ENCODE measurements at places on chromosomes 7 and 10.
A peak's percentile ranks its signal among the peaks of the same experiment; 100 is the strongest.

DNA sequence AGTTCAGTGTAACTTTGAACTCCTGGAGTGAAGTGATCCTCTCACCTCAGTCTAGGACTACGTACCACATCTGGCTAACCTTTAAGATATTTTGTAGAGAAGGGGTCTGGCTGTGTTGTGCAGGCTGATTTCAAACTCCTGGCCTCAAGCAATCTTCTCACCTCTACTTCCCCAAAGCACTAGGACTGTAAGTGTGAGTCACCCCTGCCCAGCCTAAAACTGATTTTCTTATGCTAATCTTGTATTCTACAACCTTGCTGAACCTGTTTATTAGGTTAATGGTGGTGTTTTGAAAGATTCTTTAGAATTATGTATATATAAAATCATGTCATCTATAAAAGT, 58.0 kb downstream of the LCOR start:
- peaks cover 57% of the 10 kb centered on the region for H3K36me3 ChIP-seq
- no peak overlapping the region for H3K4me3 ChIP-seq
- no peak for DNase-seq
- no peaks in the 10 kb centered on the region for H3K27me3 ChIP-seq

- H3K27ac ChIP-seq: peak overlapping the region; percentile 3
- H3K36me3 ChIP-seq: no peaks in the 10 kb centered on the region
- no peaks in the 10 kb centered on the region for H3K27me3 ChIP-seq
- DNase-seq: no peak
- H3K4me3 ChIP-seq: no peak overlapping the region
- peaks cover 34% of the 10 kb centered on the region for H3K4me1 ChIP-seq
Measured at GRCh38 chr7:7764520-7765396, 46.4 kb upstream of the RPA3 start.

GRCh38 chr7:112189691-112190090, 16.5 kb downstream of the DOCK4 start:
- H3K27ac ChIP-seq: no peak overlapping the region
- no peak overlapping the region for H3K4me3 ChIP-seq
- no peaks in the 10 kb centered on the region for H3K4me1 ChIP-seq
- H3K27me3 ChIP-seq: peaks cover 16% of the 10 kb centered on the region
- DNase-seq: no peak

DNA sequence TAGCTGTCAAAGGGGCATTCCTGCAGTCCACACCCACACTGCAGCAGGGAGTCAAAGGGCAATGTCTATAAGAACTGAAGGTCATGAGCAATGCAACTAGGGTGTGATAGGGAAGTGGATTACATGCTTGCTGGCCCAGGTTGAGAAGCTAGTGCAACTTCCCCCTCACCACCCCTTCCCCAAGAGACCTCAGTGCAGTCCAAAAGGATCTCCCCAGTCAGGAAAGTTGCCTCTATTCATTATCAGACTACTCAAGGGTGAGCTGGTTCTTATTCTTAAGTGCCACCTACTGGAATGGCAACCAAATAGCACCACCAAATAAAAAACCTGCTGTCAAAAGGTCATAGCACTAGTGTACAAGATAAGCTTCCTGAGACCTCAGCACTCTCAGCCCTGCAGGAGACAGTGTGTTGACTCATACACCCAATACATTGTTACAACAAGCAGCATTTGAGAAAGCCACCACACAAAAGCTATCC, 28.2 kb downstream of the MTERF1 start:
- H3K27me3 ChIP-seq: no peaks in the 10 kb centered on the region
- no peak overlapping the region for H3K27ac ChIP-seq
- H3K4me1 ChIP-seq: no peaks in the 10 kb centered on the region
- peaks cover 22% of the 10 kb centered on the region for H3K36me3 ChIP-seq
- no peak for DNase-seq
- H3K4me3 ChIP-seq: no peak overlapping the region

- H3K27ac ChIP-seq: peak overlapping the region; percentile 74
- peak overlapping the region; percentile 91 for H3K4me3 ChIP-seq
- peaks cover 45% of the 10 kb centered on the region for H3K27me3 ChIP-seq
Measured at GRCh38 chr7:28408960-28409715, 3.2 kb upstream of the CREB5 start.

DNA sequence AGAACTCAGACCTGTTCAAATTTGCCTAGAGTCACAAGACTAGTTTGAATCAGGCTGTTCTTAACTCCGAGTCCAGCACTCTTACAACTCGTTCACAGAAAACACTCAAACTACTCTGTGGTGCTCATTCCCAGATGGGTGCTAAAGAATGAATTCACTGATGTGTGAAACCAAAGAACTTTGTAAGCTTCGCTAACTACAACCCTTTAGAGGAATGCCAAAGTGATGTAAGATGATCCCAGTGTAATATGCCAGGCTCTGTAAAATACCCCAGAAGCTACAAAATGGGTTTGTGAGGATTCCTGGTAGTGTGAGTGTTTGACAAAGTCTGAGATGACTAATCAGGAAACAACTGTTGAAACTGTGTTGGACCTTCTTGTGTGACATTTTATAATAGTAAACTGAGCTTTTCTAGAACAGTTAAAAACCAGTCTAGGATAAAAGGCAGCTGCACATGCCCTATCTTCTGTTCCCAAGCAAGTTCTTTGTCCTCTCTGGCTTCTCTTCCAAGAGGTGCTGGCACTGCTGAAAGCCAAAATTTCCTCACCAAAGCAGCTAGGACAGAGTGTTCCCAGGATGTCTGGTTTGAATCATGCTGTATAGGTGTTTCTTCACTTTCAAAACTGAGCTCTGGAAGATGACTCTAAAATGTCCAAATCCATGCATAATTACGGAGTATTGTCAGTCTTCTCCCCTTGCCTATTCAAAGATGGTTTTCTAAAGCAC, 527.6 kb downstream of the SORCS1 start:
- DNase-seq: no peak
- H3K4me3 ChIP-seq: no peak overlapping the region
- H3K4me1 ChIP-seq: no peaks in the 10 kb centered on the region

- no peaks in the 10 kb centered on the region for H3K4me1 ChIP-seq
- no peaks in the 10 kb centered on the region for H3K27me3 ChIP-seq
- DNase-seq: no peak
- no peak overlapping the region for H3K4me3 ChIP-seq
- H3K36me3 ChIP-seq: no peaks in the 10 kb centered on the region
- H3K27ac ChIP-seq: no peak overlapping the region
Measured at GRCh38 chr7:19575909-19576557, 132.8 kb downstream of the POLR1F start.

DNA sequence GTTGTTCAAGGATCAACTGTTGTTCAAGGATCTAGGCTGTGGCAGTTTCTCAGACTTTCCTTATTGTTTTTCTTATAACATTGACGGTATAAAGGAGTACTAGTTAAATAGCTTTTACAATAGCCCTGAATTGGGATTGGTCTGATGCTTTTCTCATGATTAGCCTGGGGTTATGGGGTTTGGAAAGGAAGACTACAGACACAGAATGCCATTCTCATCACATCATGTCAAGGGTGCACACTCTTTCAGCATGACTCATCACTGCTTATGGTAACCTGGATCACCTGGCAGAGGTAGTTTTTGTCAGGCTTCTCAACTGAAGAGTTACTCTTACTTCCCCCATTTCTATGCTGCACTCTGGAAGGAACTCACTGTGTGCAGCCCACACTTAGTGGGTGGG, 194.2 kb upstream of the NPSR1 start:
- H3K27me3 ChIP-seq: no peaks in the 10 kb centered on the region
- no peak for DNase-seq
- no peak overlapping the region for H3K4me3 ChIP-seq
- H3K27ac ChIP-seq: no peak overlapping the region
- H3K4me1 ChIP-seq: no peaks in the 10 kb centered on the region

DNA sequence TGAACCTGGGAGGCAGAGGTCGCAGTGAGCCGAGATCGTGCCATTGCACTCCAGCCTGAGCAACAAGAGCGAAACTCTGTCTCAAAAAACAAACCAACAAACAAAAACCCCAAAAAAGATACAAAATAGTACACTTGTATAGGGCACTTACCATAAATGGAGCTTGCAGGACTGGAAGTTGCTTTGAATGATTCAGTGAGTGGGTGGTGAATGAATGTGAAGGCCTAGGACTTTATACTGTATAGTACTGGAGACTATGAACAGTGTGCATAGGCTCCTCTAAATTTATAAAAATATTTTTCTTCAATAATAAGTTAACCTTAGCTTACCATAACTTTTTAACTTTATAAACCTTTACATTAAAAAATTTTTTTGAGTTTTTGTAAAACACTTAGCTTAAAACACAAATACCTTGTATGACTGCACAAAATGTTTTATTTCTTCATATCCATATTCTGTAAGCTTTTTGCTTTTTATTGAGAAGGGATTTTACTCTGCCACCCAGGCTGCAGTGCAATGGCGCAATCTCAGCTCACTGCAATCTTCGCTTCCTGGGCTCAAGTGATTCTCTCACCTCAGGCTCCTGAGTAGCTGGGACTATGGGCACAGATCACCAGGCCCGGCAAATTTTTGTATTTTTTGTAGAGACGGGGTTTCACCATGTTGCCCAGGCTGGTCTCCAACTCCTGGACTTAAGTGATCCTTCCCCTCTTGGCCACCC, 6.9 kb upstream of the H2AZ2 start:
- no peaks in the 10 kb centered on the region for H3K36me3 ChIP-seq
- H3K4me3 ChIP-seq: no peak overlapping the region
- DNase-seq: no peak
- no peaks in the 10 kb centered on the region for H3K27me3 ChIP-seq

DNA sequence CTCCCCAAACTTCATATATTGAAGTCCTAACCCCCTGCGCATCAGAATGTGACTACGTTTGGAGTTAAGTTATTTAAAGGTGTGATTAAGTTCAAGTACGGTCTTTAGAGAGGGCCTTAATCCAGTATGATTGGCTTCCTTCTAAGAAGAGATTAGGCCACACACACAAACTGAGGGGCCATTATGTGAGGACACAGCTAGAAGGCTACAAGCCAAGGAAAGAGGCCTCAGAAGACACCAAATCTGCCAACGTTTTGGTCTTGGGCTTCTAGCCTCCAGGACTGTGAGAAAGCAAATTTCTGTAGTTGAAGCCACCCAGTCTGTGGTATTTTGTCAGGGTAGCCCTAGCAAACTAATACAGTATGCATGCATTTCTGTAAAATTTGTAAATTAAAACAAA, 41.7 kb downstream of the REEP3 start:
- peaks cover 2% of the 10 kb centered on the region for H3K36me3 ChIP-seq
- H3K4me3 ChIP-seq: no peak overlapping the region
- no peak for DNase-seq
- H3K27ac ChIP-seq: no peak overlapping the region

DNA sequence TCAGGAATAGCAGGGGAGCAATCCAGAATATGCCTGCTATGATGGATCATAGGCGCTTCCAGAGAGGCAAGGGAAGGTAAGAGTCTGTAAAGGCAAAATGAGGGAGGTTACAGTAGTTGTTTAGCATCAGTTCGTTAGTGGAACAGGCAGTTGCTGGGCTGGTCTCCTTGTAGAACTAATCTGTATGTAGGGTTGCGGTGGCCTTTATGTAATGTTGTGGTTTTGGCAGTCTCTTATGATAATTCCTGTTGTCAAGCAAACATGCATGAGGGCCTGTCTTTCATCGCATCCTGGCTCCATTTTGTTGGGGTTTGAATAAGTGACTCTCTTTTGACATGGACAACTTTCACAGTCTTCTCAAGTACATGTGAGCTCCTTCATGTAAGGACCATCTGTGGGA, 427.8 kb upstream of the LRGUK start:
- H3K4me1 ChIP-seq: no peaks in the 10 kb centered on the region
- H3K36me3 ChIP-seq: no peaks in the 10 kb centered on the region
- H3K27ac ChIP-seq: no peak overlapping the region
- DNase-seq: no peak

DNA sequence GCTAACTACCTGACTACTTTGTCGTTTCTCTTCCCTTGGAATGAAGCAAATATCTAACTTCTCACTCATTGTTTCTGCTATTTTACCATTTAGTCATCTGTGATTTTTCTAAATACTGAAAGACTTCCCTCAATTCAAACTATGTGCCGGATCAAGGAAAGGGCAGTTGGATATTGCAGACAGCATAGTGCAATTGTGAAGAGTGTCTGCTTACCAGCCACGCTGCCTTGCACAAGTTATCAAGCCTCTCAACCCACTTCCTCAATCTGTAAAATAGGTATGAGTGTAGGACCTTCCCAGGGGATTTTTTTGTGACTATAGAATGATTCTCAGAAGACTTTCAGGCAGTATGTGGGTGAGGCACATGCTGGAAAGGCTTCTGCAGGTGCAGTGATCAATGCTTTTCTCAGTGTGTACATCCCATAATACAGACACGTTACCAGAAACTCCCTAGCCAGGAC, 54.3 kb downstream of the EGFR start:
- H3K4me1 ChIP-seq: peaks cover 23% of the 10 kb centered on the region
- H3K4me3 ChIP-seq: peak overlapping the region; percentile 17
- no peaks in the 10 kb centered on the region for H3K36me3 ChIP-seq

GRCh38 chr7:107355616-107356015, 114.2 kb upstream of the GPR22 start:
- peaks cover 31% of the 10 kb centered on the region for H3K36me3 ChIP-seq
- H3K27ac ChIP-seq: no peak overlapping the region
- H3K27me3 ChIP-seq: no peaks in the 10 kb centered on the region
- DNase-seq: no peak
- H3K4me1 ChIP-seq: no peaks in the 10 kb centered on the region

GRCh38 chr7:1672851-1673486, 2.9 kb downstream of the ELFN1 start:
- H3K4me1 ChIP-seq: peaks cover 10% of the 10 kb centered on the region
- DNase-seq: no peak
- H3K36me3 ChIP-seq: no peaks in the 10 kb centered on the region

DNA sequence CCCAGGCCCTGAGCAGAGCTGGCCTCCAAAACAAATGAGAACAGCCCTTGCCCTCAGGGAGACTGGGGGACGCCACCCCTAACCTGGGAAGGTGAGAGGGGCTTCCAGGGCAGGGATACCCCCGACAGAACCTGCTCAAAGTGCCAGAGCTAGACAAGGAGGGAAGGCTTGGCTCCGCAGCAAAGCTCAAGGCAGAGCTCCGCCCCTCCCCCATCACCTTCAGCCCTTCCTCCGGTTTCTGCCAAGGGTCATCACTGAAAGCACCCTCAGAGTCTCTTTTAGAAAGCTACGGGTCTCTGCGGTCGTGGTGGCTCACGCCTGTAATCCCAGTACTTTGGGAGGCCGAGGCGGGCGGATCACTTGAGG, 73.4 kb upstream of the CUX1 start:
- no peaks in the 10 kb centered on the region for H3K36me3 ChIP-seq
- peak overlapping the region; percentile 82 for H3K4me3 ChIP-seq
- DNase-seq: no peak
- peaks cover 52% of the 10 kb centered on the region for H3K4me1 ChIP-seq

- peaks cover 20% of the 10 kb centered on the region for H3K4me1 ChIP-seq
- peaks cover 57% of the 10 kb centered on the region for H3K36me3 ChIP-seq
- H3K27me3 ChIP-seq: no peaks in the 10 kb centered on the region
- no peak overlapping the region for H3K27ac ChIP-seq
Measured at GRCh38 chr7:50331564-50332208, 27.2 kb downstream of the IKZF1 start.

GRCh38 chr7:122402235-122402634, 97.7 kb upstream of the FEZF1 start:
- no peak for DNase-seq
- no peak overlapping the region for H3K4me3 ChIP-seq
- no peaks in the 10 kb centered on the region for H3K27me3 ChIP-seq
- no peak overlapping the region for H3K27ac ChIP-seq

Data from activated B cell treated with CpG ODN at 0.5 μM for 24 hours (primary cell).